H9 (cell line): ENCODE measurements at places on chromosomes 1 and 21. TPM values are rescaled to one million over a fixed set of nuclear protein-coding genes. Genes with fewer than 3 reads are reported as not detected.

The SPATC1L gene
- 32.8 and 36.0 TPM in 2 replicates for total RNA-seq

The LRRN2 gene
- total RNA-seq = 4.5 and 5.8 TPM in 2 replicates

The KANK4 gene
- total RNA-seq = 0.11 and 0.15 TPM in 2 replicates

The CCDC18 gene
- total RNA-seq = 17.3 and 19.5 TPM in 2 replicates

The NECAP2 gene
- 31.7 and 33.2 TPM in 2 replicates for total RNA-seq

The RNU1-3 gene
- 1,874 and 2,051 TPM in 2 replicates for total RNA-seq

DNA sequence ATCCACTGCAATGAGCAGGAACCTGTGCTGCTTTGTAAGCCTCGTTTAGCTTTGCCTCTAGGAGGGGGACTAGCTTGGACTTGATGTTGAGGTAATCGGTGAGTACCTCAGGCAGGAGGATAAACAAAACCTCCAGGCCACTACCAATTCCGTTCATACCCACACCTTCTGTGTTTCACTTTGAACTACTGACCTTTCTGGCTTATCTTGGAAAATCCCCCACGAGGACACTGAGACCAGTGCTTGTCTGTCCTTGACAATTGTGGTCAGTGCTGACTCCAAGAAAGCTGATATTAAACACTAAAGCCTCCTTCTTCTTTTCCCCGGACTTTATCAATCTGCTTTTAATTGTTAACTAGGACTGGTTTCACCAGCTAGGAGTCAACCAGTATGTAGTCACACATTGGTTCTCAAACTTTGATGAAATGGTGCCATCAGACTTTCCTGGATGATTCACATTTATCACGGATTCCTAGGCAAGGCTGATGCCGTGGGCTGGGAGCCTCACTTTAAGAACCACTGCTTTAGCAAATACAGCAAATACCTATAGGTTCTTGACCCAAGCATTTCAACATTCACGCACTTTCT is 52.7 kb downstream of the TGFB2 start:
- no peak for DNase-seq

DNA sequence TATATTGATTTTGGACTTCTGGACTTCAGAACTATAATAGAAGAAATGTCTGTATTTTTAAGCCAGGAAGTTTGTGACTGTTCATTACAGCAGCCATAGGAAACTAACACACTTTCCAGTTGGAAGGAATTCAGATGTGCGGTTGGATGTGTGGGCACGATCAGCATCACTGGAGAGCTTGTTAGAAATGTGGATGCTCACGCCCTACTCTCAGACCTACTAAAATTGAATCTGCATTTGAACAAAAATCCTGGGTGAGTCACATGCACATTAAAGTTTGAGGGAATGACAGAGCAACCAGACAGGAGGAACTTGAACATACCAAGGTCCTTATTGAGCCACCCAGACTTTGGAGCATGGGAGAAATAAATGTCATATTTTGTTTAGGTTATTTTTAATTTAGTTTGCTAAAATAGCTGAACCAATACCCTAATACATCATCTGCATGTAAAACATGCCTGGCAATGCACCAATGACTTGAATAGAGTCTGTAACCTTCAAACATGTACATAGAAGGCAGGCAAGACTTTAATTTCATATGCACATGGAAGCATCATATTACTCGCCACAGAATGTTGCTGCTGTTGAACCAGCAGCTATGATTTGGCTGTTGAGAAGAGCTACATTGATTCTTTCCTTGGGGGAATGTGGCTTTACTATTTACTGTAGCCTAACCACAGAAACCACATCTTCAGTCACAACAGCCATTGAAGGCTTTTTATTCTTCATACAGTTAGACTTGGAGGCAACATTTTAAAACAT is 346.2 kb downstream of the BARHL2 start:
- DNase-seq = no peak

DNA sequence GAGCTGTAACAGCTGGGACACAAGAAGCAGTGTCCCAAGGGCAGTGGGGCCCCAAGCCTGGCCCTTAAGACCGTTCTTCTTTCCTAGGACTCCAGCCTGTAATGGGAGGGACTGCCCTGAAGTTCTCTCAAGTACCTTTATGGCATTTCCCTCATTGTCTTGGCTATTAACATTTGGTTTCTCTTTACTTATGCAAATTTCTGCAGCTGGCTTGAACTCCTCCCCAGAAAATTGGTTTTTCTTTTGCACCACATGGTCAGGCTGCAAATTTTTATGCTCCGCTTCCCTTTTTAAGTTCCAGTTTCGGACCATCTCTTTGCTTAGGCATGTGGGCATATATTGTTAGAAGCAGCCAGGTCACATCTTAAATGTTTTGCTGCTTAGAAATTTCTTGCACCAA is 3.1 kb upstream of the MROH9 start:
- DNase-seq = no peak

- no peak for DNase-seq
Measured at GRCh38 chr21:31713973-31714740, 17.8 kb downstream of the SCAF4 start.

- DNase-seq = no peak
Measured at GRCh38 chr1:212819726-212820125, 27.7 kb downstream of the SPATA45 start.

- DNase-seq = no peak
Measured at GRCh38 chr1:65992831-65993271, 200.2 kb downstream of the PDE4B start.

DNA sequence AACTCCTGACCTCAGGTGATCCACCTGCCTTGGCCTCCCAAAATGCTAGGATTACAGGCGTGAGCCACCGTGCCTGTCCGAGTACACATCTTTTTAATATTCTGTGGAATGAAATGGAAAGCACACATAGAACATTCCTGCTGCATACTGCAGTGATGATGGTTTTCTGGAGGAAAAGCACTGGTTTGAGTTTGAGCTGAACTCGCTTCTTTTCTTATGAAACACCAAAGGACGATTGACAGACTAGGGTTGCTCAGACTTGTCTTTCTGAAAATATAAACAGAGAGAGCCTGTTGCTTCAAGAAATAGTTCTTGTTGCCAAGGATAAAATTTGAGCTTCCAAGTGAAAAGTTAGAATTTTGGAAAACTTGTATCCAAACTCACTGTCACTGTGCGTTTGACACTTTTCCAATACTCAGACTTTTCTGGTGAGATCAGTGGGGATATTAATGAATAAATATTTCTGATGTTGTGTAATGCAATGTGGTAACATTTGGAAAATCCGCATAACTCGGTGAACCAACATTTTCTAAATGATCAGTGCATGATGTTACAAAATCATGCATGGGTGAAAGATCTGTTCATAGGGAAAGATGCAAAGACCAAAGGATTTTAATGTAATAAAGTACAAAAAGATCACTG is 15.0 kb upstream of the ERMAP start:
- no peak for DNase-seq

GRCh38 chr1:206952171-206952570 is 5.9 kb upstream of the PIGR start:
- no peak for DNase-seq

DNA sequence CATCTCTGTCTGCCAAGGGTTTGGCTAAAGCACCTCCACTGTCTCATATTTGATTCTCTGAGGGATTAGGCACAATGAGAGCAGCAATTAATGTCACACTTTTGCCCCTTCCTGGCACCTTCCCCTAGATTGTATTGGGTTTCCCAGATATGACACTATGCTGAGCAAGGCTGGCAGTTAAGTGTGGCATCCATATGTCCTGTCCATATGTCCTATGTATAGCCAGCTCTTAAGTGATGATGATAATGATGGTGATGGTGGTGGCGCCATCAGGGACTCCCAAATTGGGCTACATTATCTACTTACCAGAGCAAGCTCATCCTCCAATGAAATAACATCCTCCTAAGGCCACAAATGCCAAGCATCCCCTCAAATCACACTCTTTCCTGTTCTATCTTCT is 13.5 kb upstream of the LORICRIN start:
- DNase-seq = no peak

DNA sequence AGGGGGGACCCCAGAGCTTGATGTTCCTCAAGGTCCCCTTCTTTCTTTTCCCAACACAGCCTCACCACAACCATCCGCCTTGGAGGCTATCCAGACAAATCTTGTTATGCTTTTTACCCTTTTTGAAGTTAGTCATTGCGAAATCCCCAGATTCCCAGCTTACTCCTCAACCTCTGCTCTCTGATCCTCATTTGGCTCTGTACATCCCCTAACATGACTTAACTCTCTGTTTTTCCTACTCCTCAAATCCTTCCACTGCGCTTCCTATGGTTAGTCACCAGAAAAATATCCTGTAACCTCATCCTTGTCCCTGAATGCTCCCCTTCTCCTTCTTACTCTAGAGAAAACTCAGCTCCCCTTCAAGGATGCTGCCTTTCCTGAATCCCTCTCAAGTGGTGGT is 189.1 kb upstream of the POU3F1 start:
- DNase-seq = no peak

GRCh38 chr1:171841931-171842761 is 848 bp downstream of the DNM3 start:
- DNase-seq = peak; percentile 42

- no peak for DNase-seq
Measured at GRCh38 chr21:15660423-15660804, 69.4 kb upstream of the USP25 start.

GRCh38 chr1:189657715-189658114 is 819.9 kb downstream of the BRINP3 start:
- no peak for DNase-seq

DNA sequence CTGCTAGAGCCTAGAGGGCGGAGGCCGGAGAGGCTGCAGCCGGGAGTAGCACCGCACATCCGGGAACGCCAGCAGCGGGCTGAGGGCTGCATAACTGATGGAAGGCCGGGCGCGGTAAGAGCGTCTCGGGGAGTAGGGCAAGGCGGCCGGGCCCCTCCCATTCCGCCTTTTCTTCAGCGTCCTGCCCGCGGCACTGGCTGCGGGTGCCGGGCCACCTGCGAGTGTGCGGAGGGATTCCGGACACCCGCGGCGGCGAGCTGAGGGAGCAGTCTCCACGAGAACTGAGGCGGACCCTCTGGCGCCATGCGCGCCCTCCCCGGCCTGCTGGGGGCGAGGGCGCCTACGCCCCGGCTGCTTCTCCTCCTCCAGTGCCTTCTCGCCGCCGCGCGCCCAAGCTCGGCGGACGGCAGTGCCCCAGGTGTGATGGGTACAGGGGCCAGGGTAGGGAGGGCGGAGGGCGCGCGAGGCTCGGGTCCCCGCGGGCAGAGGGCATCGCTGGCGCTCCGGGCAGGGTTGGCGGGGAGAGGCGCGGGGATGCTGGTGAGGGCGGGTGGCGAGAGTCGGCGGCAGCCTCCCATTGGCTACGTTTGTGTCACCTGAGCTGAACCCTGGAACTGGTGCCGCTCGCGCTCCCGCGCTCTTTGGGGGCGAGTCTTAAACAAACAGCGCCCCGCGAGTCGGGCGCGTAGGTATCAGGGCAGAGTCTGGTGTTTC is 334.4 kb downstream of the SRGAP2C start:
- peak; percentile 91 for DNase-seq

- peak; percentile 88 for DNase-seq
Measured at GRCh38 chr1:112808861-112809684, 93.9 kb upstream of the PPM1J start.

GRCh38 chr21:32082466-32082865 is 196.4 kb downstream of the MIS18A start:
- no peak for DNase-seq

DNA sequence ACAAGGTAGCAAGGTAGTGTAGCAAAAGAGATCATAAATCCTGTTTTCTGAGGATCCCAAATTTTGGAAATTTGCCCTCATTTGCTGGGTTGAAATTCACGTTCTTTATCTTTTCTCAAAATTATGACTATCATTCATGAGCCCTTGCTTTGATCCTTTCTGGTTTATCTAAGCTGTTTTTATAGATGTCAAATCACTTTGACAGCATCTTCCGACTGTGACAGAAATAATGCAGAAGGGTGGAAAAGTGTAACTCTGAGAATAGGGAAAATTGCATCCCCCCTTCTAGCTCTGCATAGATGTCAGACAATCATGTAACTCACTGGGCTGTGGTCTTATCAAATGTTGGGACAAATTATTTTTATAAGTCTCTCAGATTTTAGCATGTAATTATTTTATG is 550.1 kb downstream of the OMA1 start:
- DNase-seq = no peak

GRCh38 chr1:59640851-59641250 is 173.9 kb upstream of the HOOK1 start:
- no peak for DNase-seq

GRCh38 chr1:185337246-185337645 is 20.2 kb upstream of the IVNS1ABP start:
- no peak for DNase-seq
